Stimulated activated CD8-positive, alpha-beta memory T cell treated with anti-CD3 and anti-CD28 coated beads, Interleukin-15, amount 100 ng/mL, for 4 hours (primary cell): ENCODE measurements at places on chromosomes 7 and 10.

DNA sequence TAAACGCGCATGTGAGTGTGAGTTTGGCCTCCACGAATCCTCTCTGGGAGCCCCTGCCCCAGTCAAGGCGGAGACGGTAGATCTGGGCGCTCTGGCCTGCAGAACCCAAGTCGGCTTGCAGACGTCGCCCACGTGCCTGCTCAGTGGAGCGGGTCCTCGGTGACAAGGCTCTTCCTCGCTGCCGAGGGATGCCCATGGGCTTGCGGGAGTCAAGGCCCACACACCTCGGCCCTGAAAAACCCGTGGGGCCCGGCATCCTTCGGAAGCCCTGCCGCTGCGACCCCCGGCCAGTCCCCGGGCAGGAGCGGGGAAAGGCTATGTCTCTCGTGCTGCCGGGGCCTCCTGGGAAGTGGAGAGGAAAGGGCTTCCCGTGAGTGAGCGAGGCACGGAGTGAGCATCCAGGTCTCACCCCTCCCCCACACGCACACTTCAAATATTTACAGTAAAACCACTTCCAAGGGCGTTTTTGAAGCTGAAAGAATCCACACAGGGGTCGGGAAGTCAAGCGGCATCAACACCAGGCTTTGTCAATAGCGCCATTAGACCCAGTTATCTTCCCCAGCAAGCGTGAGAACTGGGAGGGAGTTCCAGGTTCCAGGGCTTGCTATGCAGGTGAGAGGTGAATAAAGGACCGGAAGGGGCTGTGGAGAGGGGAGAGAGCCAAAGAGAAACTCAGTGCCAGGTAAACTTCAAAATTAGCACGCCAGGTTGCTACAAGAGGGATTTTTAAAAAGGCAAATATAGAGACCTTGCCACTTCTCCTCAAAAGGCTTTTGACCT, 1.1 kb upstream of the MNX1 start:
- DNase-seq: no peak

GRCh38 chr10:18290651-18291313, 150.6 kb downstream of the CACNB2 start:
- DNase-seq: no peak

GRCh38 chr7:44326261-44327125, 1.1 kb upstream of the CAMK2B start:
- DNase-seq: no peak

GRCh38 chr10:60798031-60798430, 19.8 kb downstream of the CDK1 start:
- DNase-seq: no peak

DNA sequence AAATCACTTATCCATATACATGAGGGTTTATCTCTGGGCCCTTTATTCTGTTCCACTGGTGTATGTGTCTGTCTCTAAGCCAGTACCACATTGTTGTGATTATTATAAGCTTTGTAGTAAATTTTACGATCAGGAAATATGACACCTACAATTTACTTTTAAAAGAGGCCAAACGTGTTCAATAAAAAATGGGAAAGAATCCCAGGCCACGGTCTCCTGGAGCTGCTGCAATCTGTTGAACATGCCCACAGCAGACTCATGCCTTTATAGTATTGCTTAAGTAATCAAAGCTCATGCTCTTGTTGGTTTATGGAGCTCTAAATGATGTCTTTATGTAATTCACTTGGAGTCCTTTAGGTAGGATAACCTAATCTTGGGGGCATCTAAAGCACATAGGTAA, 273.0 kb downstream of the ZMYND11 start:
- DNase-seq: no peak

GRCh38 chr7:131010029-131010716, 276.2 kb upstream of the KLF14 start:
- no peak for DNase-seq

- no peak for DNase-seq
Measured at GRCh38 chr10:34492081-34492480, 323.0 kb downstream of the PARD3 start.

DNA sequence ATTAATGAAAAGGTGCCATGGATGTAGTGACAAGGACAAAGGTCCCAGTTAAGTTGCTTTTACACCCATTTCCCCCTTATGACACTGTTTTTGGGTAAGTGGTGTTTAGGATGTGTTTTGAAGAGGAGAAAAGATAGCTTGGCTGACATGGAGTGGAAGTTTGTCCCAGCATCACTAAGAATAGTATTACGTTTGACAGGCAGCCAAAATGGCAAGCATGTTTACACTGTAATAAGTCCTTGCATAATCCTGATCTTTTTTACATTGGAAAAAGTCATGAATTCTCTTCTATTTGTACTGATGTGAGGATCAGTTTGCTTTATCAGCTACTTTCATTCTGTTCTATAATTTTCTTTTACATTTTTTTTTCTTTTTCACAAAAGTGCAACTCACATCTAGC, 137.8 kb downstream of the CHRM2 start:
- no peak for DNase-seq

- no peak for DNase-seq
Measured at GRCh38 chr10:1022413-1022812, 3.2 kb downstream of the IDI2 start.

DNA sequence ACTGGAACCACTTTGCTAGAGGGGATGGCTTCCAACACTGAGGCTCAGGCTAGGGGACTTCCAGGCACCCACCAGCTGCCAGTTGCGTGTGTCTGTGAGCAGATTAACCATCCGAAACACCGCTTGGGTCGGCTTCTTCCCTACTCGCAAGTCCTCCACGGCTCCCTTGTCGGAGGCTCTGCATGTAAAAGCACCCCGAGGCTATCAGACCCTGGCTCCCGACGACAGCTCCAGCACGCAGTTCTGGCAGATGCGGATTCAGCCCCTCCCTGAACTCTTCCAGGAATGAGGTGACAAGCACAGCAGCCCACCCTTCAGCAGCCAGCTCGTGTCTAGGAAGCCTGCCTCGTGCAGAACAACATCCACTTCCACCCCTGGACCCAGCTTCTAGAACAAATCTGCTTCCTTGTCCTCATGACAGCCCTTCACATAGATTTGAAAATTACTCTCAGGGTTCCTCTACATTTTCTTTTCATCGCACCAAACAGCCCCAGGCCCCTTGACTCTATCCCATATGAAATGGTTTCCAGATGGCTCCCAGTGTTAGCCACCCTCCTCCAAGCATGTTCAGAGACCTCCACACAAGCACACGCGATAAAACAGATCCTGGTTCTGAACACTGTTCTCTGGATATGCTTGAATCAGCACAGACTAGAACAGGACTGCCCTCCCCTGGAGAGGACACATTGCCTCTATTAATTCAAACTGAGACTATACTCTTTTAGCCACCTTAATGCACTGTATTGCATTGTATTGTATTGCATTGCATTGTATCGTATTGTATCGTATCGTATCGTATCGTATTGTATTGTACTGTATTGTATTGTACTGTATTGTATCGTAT, 44.6 kb downstream of the SLIT1 start:
- no peak for DNase-seq

DNA sequence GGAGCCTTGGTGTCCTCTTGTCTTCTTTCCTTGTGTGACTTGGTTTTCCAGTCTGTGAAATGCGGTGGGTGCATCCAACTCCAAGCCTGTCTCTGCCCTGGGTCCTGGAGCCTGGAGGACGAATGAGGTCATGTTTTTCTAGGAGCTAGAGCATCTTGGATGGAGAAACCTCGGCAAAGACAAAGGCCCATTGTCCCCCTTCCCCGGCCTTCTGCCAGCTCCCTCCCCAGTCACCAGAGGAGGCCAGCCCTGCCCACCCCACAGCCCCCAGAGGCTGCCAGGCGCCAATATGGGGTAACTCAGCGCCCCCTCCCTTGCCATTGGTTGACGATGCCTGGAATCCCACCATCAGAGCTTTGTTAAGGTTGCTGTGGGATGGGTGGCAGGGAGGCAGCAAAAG, 40.4 kb downstream of the KCTD7 start:
- no peak for DNase-seq

GRCh38 chr7:126659124-126659523, 593.6 kb downstream of the GRM8 start:
- DNase-seq: no peak

GRCh38 chr7:22181663-22182062, 175.3 kb downstream of the RAPGEF5 start:
- DNase-seq: no peak

DNA sequence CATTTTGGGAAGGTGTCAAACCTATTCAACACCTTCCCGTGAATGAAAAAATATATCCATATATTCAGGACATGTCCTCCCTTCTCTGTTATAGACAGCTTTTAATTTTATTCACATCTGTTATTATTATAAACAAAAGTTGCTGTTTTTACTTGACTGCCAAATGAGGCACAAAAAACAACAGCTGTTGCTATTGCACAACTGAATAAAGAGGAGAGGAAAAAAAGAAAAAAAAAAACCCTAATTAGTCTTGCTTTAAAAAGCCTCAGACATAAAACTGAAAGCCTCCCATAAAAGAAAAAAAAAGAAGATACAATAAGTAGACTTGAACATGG, 153.4 kb downstream of the BMPER start:
- DNase-seq: no peak

GRCh38 chr7:39623732-39624441, 515 bp downstream of the RALA start:
- no peak for DNase-seq

GRCh38 chr7:35736725-35737124, 41.8 kb upstream of the HERPUD2 start:
- DNase-seq: no peak

- no peak for DNase-seq
Measured at GRCh38 chr10:99920486-99920885, 89.3 kb downstream of the DNMBP start.

DNA sequence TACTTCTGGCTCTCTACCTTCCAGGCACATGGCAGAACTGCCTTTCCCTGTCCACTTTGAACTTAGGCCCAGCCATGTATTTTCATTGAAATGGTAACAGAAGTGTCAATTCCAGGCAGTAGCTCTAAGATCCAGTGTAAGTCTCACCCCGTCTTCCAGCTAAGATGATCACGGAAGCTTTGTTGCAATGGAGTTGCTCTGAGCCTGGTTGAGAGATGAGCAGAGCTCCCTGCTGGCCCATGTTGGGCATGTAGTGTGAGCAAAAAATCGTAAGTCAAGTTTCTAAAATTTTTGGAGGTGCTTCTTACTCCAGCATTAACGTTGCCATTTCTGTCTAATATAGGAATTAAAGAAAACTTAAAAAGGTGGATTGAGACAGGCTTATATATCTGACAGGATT, 274.4 kb downstream of the IPMK start:
- no peak for DNase-seq

GRCh38 chr10:24168258-24169170, 40.4 kb upstream of the KIAA1217 start:
- DNase-seq: no peak

DNA sequence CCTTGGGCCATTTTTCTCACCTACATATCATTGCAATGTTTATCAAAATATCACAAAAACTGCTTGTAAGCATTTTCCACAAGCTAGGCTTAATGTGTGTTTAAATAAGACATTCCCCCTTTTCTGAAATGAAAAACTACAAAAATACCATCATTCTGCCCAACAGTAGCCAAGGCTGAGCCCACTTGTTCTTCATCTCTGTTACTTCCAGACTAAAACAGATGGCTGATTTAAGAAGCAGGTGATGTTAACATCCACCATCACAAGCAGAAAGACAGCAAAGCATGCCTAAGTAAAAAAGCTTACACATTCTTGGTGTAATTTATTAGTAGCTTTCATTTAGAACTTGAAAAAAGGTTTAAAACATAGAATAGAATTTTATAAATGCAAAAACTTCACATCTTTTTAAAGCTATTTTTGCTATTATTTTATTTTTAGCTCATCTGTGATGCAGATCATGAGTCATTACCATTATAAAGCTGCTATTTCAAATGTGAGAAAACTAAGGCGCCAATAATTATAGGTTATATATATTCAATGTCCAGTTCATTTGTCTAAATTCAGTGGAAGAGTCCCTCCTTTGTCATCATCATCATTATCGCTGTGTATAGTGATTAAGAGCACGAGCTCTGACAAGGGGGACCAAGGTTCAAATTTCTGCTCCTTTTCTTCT, 109.4 kb downstream of the RELN start:
- DNase-seq: no peak

- no peak for DNase-seq
Measured at GRCh38 chr10:112913661-112914287, 36.3 kb upstream of the TCF7L2 start.

DNA sequence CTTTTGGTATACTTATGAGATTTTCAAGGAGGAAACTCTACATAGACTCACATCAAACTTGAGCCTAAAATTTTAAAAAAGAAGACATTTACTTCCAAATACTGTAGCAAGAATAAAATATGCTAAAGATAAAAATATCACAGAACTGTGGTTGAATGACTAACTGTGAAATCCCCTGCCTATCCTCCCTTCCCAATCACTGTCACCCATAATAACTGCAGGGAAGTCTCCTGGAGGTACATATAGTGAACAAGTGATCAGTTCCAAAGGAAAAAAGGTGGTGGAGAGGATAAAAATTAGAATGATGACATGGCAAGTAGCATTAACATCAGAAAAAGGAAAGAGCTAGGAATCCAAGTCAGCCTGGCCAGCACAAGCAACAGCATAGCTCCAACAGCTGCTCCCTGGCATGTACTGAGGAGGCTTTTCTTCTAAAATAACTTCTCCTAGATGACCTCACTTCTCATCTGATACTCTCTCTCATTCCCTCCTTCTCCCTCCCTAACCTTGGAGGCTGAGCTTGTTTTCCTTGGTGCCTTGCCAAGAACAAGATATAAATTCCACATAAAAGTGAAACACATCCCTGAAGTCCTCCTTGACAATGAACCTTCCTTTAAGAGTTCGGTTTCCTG, 124.0 kb downstream of the IQUB start:
- no peak for DNase-seq

- DNase-seq: no peak
Measured at GRCh38 chr7:81929386-81929785, 159.5 kb upstream of the HGF start.

DNA sequence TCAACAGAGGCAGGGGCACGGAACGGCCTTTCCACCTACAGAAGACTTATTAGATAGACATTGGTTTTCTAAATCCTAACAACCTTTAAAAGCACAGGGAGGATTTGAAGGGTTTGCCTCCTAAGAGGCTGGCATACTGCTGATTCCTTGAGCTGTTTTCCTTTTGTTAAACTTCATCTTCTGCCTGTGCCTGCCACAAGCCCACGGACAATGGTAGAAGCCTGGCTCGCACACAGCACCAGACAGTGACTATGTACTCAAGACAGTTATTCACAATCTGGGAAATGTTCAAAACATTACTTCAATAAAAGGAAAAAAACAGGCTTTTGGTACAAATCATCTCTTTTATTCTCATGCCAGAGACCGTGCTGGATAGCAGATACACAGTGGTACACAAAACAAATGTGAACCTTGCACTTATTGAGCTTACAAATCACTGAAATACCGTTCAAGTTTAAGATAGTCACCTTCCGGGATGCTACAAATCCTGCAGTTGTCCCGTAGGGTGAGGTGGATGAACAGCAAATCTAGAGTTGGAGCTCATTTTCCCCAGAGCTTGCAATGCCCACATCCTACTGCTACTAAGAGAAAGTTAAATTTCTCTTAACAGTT, 63.9 kb downstream of the VPS41 start:
- no peak for DNase-seq
